Sigmoid colon (tissue), 7 donors: ENCODE measurements at places on chromosomes 5 and 9.

DNA sequence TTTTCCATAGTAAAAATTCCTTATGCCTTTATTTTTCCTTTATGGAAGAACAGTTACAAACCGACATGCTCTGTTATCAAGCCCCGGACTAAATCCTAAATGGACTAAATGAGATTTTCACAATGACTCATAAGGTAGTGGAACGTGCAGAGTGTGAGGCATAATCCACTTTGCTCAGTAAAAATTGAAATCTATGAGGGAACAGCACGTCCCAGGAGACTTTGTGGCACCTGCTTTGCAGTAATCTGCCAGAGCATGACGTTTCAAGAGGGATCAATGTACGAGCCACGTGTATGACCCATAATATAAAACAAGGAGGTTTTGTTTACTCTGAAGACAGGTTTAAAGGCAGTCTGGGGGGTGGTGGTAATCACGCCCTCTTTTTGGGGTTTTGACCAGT, 83.8 kb upstream of the GNA14 start:
- DNase-seq: no peak

GRCh38 chr5:76717222-76718083, 1.5 kb downstream of the F2R start:
- no peak for DNase-seq

DNA sequence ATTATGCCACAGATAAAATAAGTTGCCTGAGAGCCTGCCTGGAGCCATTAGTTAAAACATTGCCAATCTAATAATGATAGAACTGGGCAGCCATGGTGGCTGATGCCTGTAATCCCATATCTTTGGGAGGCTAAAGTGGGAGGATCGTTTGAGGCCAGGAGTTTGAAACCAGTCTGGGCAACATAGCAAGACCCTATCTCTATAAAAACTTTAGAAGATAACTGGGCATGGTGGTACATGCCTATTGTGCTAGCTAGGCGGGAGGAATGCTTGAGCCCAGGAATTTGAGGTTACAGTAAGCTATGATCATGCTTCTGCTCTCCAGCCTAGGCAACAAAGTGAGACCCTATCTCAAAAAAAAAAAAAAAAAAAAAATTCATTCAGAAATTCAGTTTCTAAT, 52.6 kb downstream of the RAI14 start:
- no peak for DNase-seq

DNA sequence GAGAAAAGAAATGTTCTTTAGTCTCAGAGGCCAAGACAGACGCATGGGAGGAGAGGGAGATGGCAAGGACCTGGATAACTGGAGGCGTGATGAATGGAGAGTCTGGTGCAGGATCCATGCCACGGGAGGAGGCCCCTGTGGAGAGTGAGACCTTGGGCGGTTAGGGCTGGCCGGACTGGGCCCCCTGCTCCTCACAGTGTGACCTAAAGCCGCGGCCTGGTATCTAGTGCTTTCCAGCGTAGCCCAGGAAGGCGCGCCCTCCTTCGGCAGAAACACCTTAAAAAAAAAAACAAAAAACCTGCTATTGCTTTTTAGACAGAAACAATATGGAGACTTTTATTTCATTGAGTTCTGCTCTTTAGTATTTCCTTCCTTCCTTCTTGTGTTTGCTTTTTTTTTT, 33.1 kb downstream of the SCGB3A1 start:
- no peak for DNase-seq

DNA sequence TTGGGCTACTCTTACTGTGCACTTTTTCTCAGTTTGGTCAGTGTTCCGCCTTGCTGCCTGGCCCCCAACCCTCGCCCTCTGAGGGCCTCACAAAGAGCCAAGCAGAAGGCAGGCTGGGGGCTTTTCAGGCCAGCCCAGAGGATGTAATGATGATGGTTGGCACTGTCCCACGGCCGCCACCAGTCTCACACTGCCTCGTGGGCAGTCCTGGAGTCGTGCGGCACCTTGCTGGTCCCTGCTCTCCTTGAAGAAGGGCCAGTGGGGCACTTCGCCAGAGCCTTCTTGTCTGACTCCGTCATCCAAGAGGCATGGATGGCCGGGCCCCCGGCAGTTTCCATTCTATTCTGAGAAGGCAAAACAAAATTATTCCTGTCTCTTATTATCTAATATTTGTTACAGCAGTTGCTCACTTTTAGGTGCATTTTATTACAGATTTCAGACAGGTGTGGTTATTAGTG, 21.0 kb downstream of the TENT4A start:
- peak; percentile 72 for DNase-seq

DNA sequence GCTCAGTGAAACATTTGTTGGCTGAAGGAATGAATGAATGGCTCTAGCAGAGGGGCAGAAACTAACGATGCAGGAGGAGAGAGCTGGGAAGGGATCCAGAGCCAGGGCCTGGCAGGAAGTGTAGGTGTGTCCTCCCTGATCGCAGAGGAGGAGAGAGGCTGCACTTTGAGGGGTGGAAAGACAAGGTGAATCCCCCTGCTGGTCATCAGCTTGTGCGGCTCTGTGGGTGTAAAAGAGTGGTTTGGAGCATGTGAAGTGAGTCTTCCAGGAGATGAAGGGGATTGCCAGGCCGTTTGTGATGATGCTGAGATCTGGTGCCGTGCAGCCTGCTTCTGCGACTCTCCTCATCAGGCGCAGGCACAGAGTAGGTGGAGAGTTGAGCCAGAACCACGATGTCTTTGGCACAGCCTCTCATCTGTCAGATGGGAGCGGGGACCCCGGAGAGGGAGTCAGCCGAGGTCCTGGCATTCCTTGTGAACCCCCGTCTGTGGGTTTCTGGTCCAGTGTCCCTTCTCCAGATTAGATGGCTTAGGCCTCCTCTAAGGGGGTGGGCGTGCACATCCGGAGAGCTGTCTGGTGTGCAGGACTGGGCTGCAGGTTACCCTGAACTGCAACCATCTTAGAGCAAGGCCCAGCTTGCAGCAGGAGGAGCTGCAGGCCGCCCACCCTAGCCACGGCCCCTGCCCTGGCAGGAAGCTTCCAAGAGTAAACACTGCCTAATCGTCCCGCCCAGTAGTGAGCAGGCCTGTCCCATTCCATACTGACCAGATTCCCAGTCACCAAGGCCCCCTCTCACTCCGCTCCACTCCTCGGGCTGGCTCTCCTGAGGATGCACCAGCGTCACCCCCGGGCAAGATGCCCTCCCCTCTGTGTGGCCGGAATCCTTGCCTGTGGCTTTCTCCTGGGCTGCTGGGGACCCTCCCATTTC, at the start of gene ADAMTS13:
ADAMTS13 (plus strand) TSS at position 753 of the 928 bp plus-strand sequence; CDS start at position 830, 77 bp downstream.
- DNase-seq: no peak

- DNase-seq: no peak
These were observed 265.0 kb downstream of the MARCHF11 start for GRCh38 chr5:15914638-15915037.

- no peak for DNase-seq
These were observed 38.1 kb downstream of the CMYA5 start for GRCh38 chr5:79727451-79728355.

DNA sequence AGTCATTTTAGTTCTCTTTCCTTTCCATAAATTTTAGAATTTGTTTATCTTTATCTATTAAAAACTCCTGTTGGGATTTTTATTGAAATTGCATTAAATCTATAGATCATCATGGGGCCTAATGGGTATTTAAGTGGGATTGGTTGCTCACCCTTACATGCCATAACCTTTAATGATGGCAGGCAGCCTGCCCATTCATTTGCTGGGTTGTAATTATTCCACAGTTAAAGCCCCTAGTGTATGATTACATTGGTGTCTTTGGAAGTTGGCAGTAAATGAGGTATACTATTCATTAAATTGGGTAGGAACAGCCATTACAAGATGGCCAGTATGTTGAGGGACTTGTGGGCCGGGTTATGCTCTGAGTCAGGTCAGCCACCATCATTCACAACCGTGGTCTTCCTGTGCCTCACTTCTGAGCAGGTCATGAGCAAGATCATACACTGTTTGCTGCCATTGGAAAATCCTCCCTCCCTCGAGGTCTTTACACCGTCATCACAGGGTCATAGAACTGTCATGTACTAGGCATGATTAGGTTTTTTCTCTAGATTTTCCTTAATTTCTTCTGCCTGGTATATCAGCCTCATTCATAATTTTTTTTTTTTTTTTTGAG, 59.5 kb downstream of the CYSTM1 start:
- no peak for DNase-seq

- DNase-seq: no peak
These were observed 278.7 kb upstream of the KLF4 start for GRCh38 chr9:107768224-107768623.

DNA sequence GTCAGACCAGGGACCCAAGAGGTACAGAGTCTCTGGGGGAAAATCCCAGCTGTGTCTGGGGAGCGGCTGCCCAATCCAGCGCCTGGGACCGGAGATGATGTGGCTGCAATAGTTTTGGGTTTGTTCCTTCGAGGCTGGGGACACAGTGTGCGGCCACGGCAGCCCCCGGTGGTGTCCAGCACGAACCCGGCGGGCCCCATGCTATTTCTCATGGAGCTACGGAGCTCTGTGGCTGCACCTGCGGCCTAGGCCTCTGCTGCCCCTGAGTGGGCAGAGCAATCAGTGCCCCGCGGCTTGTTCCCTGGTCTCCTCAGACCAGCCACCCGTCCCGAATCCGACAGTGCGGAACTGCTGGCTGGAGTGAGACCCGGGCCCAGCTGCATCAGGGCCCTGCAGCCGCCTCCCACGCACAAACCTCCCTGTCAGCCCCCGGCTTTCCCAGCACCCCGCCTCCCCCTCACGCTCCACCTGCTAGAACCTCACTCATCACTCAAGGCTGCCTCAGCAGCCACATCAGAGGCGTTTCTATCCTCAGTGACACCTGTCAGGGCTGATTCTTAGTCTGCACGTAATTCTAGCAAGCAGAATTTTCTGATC, 29.0 kb downstream of the SARDH start:
- peak; percentile 49 for DNase-seq

DNA sequence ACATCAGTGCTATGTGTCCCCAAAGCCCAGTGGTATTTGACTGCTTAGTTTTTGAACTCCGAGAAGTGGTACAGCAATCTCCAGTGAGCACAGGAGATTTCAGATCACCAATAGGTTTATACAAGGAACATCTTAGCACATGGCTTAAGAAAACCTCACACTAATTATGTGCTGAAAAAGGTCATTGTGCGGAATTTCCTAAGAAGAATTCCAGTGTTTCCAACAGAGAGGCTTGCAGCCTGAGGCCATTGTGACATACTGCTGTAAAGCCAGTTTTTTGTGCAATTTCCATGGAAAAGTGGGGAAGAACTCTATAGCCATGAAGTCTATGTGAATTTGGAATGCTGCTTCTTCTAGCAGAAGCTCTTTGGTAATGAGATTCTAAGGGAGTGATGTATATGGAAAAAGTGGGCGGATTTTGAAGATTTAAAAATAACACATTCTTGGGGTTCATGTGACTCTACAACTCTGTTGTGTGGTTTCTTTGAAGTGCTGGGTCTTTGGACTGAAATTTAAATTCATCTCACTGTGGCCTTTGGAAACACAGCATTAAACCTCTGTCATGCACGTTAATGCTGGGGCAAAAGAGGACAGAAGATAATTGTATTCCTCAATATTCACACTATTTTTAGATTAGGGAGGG, 110.5 kb upstream of the CD180 start:
- no peak for DNase-seq

GRCh38 chr5:171462136-171462927, 42.9 kb downstream of the FGF18 start:
- DNase-seq: no peak

DNA sequence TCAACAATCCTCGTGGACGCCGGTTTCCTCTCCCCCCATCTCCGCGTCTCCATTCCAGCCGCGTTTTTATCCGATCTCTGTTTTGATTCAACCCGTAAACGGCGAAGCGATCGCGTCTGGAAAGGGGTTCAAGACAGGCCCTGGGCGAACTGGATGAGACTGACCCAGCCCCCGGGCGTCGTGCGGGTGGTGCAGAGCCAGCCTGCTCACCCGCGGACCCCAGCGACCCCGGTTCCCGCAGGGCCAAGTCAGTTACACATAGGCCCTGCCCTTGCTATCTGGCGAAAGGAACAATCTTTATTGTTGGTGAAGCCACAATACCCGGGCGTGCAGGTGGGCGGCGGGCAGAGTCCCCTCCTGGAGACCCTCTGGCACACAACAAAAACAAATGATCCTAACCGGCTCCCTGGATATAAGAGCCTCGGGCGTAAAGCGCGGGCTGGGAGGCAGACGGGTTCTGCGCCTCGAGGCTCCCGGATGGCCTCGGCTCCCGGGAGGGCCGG, 1.8 kb downstream of the TLX3 start:
- DNase-seq: no peak

DNA sequence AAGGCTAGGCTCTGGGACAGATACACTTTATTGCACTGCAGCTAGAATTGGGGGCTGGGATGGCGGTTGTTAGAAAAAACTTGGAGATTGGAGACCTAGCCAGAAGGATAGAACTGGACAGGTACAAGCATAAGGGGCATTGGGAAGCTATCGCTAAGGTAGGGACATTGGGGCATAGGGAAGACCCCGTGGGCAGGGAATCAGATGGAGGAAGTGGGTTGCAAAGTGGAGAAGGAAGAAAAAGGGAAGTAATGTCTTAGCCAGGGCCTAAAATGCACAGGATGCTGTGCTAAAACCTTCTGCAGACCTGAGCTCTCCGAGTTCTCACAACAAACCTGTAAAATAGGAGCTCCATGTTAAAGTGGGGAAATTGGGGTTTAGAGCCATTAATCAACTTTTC, 178.2 kb downstream of the ZDHHC21 start:
- DNase-seq: no peak

DNA sequence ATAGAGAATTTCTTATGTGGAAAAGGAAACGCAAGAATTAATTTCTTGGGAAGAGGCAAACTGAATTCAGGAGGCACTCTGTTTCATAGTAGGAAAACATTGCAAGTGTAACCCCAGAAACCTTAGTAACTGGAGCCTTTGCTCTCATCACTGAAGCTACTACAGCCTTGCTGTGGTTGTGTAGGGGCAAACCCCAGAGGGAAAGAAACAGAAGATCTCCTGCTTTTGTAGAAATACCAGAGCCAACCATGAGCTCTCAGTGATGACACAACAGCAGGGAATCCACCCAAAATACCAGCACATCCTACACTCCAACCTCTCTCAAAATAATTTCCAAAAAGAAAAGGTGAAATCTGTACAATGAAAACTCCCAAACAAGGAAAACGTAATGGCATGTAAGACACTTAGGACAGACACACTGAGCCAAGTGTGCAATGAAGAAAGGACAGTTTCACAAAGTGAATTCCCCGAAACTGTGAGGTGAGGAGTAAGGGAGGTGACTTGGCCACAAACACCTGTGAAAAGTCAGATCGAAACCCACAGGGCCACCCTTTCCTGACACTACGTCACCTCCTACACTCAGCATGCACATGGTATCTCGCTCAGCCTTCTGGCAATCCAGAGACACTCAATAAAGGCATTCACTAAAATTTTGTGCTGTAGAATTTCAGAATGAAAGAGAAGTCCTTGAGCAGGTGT, 8.5 kb upstream of the ACSL6 start:
- DNase-seq: no peak

GRCh38 chr5:35436400-35437057, 181.1 kb upstream of the SPEF2 start:
- DNase-seq: no peak

- no peak for DNase-seq
These were observed 151.5 kb downstream of the SLF1 start for GRCh38 chr5:94769996-94770395.

DNA sequence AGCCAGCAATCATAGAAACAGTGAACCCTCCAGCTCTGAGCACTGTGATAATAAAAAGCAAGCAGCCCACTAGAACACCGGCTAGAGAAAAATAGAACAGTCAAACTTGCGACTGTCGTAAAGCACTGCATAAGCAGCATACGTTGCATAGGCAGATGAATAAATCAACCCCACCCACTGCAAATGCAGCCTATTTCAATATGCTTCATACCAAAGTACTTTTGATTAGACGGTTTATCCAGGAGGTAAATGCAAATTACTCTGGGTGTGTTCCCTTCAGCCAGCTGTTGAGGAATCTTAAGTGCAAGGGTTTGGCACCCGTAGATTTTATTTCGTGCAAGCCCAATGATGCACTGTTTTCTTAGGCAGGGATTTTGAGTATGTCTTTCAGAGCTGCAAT, 32.1 kb upstream of the ANKRD18A start:
- no peak for DNase-seq
